ENCODE measurements at places on chromosomes 11 and 22. TPM values are rescaled to one million over a fixed set of nuclear protein-coding genes. Genes with fewer than 3 reads are reported as not detected.

The POU2AF1 gene
- 0.08 TPM for total RNA-seq

The ZBTB16 gene
- 43.3 TPM for total RNA-seq

The SPDYC gene
- not detected for total RNA-seq

The OR52E8 gene
- total RNA-seq: not detected

The PLAAT5 gene
- 6.6 TPM for total RNA-seq

The KCNK7 gene
- total RNA-seq: 0.28 TPM

The BARX2 gene
- 9.9 TPM for total RNA-seq

The CCDC73 gene
- not detected for total RNA-seq

The CADM1 gene
- total RNA-seq: 37.3 TPM

The SF3B2 gene
- total RNA-seq: 72.3 TPM

The HBG1 gene
- total RNA-seq: not detected

The PARVA gene
- 42.9 TPM for total RNA-seq

The LUZP2 gene
- not detected for total RNA-seq

The ZW10 gene
- 6.5 TPM for total RNA-seq

The PHF21B gene
- not detected for total RNA-seq

The RPL27A gene
- 600 TPM for total RNA-seq

The SEC14L2 gene
- total RNA-seq: 2.6 TPM

The GLYAT gene
- not detected for total RNA-seq

The SPINDOC gene
- 4.3 TPM for total RNA-seq

The BATF2 gene
- total RNA-seq: 6.5 TPM

The SCGB2A2 gene
- total RNA-seq: not detected

The OR4C6 gene
- total RNA-seq: not detected

The TRPM5 gene
- total RNA-seq: 0.88 TPM

The SLC5A4 gene
- 0.19 TPM for total RNA-seq

The KCNJ11 gene
- total RNA-seq: 12.4 TPM

The NDUFS8 gene
- total RNA-seq: 52.1 TPM

The MUC5AC gene
- 0.04 TPM for total RNA-seq

The CD81 gene
- 197 TPM for total RNA-seq

The RFPL2 gene
- 0.08 TPM for total RNA-seq

The ARHGAP42 gene
- 4.9 TPM for total RNA-seq

The RASD2 gene
- 0.64 TPM for total RNA-seq

The CTTN gene
- total RNA-seq: 81.6 TPM

The TREH gene
- 0.93 TPM for total RNA-seq

The VWCE gene
- 0.24 TPM for total RNA-seq

The GGTLC3 gene
- not detected for total RNA-seq

The DERL3 gene
- total RNA-seq: 20.5 TPM

The LRRC74B gene
- not detected for total RNA-seq

The GRK2 gene
- total RNA-seq: 19.1 TPM

The DAGLA gene
- total RNA-seq: 5.1 TPM

The NXPE4 gene
- not detected for total RNA-seq

The SYT7 gene
- 10.5 TPM for total RNA-seq

The KCNK4 gene
- total RNA-seq: not detected

The TPCN2 gene
- total RNA-seq: 10.2 TPM

All from pancreas (tissue), 10 donors.